ENCODE measurements at places on chromosomes 16 and 17.

DNA sequence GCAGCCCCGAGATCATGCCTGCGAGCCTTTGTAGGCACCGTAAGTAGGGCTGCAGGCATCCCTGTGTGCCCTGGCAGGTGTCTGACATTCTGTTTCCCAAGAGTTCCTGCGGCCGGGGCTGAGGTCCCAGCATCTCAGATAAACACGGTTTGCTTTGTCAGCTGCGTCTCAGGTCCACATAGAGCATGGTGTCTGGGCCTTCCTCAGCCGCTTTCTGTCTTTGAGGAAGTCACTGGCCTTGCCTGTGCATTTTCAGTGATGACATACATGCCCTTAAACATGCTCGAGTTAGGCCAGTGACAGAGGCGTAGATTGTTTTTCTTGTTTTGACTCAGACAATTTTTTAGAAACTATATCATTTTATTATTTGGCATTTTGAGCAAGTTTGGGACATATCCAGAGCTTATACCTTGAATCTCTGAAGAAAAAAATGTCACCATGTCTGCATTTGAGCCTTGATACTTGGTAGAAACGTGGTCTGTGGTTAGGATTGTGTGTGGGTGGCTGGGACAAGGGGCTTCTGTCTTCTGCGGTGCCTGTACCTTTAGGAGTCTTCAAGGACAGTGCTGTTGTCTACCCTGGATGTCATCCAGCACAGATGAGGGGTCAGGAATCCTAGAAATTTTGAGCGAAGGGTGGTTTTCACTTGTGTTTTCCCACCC lies 105.8 kb downstream of the SNX29 start:
- DNase-seq: peak; percentile 22

- no peak for DNase-seq
Measured at GRCh38 chr16:11877374-11877773, 26.0 kb upstream of the RSL1D1 start.

GRCh38 chr17:732067-732901 lies at the start of gene TLCD3A:
TSS of gene TLCD3A (plus strand) at chr17:732596. CDS start at chr17:732648, 52 bp downstream.
- DNase-seq: peak; percentile 46

- no peak for DNase-seq
Measured at GRCh38 chr16:17365211-17365541, 105.6 kb downstream of the XYLT1 start.

DNA sequence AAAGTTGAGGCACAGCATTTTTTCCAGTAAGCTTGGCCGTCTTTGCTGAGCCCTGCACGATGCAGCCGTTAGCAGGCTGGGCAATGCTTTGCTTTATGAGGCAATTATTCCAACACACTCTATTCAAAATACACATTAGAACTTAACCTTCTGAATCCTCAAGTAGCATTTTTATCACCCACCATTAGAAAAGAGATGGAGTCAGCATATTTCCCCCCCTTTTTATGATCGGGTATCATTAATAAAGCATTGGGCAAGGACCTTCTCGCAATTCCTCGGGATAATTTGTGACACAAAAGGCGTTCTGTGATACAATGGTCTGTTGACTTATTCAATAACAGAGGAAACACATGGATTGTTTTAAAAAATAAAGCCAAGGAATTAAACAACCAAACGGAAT lies 374.5 kb upstream of the RBFOX1 start:
- DNase-seq: no peak

DNA sequence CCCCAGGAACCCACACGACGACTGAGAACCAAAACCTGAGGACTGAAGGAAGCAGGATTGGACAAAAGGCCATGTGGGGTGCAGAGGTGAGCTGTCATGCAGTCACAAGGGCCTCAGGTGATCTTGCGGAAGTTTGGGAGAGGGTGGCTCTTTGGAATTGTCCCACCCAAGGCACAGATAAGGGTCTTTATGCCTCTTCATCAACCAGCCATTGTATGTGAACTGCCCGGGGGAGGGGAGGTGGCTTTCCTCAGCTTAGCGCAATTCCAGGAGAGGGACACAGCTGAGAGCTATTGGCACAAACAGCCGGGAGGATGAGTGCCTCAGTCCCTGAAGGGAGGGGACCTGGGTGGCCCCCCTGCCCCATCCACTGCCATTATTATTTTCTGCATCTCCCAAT lies 55.1 kb upstream of the PHOSPHO1 start:
- DNase-seq: no peak

DNA sequence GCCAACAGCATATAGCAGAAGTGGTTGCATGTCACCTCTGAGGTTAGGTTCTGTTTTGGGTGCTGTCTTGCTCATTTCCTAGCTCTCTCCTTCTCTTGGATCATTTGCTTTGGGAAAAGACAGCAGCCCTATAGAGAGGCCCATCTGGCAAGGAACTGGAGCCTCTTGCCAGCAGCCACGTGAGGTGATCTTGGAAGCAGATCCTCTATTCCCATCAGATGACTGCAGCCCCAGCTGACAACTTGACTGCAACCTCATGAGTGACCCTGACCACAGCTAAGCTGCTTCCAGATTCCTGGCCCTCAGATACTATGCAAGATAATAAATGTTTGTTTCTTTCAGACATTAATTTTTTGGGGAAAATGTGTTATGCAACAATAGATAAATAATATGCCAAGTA lies 213.3 kb upstream of the HS3ST4 start:
- DNase-seq: no peak

DNA sequence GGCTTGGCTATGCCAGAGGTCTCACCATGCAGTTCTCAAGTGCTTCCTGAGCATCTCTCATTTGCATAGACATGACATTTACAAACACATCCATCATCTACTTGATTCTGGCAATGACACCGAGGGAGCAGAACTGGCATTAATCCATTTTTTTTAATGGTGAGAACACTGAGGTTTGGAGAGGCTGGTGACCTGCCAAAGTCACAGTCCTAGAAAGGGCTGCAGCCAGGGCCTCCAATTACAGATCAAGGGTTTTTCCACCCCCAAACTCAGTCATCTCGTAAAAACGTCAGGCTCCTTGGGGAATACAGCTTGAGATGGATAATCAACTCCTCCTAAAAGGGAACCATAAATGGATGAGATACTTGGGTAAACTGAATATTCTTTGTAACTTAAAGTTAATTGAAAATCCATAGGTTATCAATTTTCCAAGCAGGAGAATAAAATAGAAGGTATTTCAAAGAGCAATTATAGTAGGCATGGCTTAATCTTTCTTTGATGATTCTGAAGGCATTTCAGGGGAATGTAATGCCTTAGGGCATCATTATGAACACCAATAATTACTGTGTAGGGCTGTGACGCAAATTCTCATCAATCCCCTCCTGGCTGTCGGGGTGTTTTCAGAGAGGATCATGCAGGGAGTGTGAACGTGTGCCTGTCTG lies 9.4 kb upstream of the MEOX1 start:
- DNase-seq: no peak

DNA sequence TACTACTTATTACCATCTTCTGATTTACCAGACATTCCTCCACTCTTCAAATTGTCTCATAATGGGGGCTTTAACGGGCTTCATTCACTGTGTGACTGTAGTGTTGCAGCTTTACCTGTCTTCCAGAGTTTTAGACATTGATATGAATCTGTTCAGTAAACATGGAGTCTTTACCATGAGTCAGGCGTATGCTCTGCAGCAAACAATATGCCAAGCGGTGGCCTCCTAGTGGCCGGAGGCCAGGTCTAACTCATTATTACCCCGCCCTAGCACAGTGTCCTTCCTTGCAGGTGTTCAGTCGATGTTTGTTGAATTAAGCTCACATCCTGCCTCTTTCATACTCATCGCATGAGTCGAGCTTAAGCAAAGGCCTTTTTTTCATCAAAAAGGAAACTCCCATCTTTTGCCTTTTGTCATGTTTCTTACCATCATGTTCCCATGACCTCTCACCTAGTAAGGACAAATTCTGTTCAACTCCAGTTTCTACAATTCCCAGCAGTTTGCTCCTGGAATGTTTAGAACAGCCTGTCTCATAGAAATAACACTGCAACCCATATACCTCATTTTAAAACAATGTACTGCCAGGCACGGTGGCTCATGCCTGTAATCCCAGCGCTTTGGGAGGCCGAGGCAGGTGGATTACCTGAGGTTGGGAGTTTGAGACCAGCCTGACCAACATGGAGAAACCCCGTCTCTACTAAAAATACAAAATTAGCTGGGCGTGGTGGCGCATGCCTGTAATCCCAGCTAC lies 39.4 kb downstream of the TUBD1 start:
- DNase-seq: peak; percentile 52

DNA sequence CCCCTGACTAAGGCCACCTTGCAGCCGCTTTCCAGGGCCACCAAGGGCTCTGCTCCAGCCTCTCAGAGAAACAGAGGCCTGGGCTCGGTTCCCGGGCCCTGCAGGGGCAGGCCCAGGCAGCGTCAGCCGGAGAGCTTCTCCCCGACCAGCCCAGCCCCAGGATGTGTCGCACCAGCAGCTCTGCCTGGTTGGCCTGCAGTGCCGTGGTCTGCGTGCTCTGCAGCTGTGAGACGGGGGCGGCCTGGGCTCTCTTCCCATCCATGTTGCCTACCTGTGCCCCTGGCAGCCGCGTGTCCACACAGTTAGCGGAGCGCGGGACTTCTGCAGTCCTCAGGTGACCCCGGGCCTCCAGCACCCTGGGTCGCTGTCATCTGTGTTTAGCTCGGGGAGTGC lies 4.8 kb downstream of the IGFALS start:
- DNase-seq: no peak

- DNase-seq: no peak
Measured at GRCh38 chr17:67613961-67614360, 103.8 kb upstream of the NOL11 start.

DNA sequence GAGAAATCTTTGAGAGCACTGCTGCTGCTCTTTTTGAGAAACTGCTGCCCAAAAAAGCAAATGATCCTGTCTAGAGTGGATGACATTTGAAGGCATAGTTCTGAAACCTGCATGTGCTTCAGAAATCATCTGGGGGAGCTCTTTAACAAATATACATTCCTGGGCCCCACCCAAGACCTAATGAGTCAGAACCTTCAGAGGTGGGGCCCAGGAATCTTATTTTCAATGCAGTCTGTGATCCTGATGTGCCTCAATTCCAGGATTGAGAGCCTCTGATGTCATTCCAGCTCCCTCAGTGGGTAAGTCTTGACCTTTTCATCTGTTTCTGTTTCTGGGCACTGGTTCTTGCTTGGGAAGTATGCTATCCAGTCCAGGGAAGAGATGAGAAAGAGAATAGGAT lies 42.3 kb downstream of the HNF1B start:
- DNase-seq: no peak

- DNase-seq: no peak
Measured at GRCh38 chr16:81273223-81273950, 34.9 kb downstream of the BCO1 start.

Measured in T-helper 2 cell (primary cell).